ENCODE measurements at places on chromosomes 5 and 9.

GRCh38 chr5:140150201-140150600, 24.5 kb downstream of the IGIP start:
- DNase-seq: no peak

DNA sequence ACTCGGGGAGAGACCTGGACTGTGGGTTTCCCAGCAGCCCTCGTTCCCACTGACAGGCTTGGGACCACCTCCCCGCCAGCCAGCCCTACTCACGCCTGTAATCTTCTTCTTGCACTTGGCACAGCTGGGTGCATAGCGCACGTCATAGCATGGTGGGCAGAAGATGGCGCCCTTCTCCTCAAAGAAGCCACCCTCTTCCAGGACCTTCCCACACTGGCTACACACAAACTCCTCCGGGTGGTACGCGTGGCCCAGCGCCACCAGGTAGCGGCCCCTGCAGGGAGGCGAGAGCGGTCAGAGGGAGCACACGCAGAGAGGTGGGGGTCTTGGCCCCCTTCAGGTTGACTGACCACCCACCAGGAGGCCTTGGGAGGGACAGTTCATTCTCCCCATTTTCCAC, 9.4 kb downstream of the PDLIM7 start:
- DNase-seq: no peak

DNA sequence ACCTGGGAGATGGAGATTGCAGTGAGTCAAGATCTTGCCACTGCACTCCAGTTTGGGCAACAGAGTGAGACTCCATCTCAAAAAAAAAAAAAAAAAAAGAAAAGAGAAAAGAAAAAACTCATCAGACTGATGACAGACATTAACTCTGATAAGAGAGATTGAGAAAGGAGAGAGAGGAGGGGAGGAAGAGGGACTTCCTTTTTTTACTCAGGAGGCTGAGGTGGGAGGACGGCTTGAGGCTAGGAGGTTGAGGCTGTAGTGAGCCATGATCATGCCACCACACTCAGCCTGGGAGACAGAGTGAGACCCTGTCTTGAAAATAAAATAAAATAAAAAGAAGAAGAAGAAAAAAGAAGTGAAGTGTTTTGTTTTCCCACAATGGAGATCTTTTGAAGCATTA, 9.7 kb upstream of the MSMP start:
- no peak for DNase-seq

GRCh38 chr5:6383376-6383775, 5.0 kb upstream of the MED10 start:
- no peak for DNase-seq

DNA sequence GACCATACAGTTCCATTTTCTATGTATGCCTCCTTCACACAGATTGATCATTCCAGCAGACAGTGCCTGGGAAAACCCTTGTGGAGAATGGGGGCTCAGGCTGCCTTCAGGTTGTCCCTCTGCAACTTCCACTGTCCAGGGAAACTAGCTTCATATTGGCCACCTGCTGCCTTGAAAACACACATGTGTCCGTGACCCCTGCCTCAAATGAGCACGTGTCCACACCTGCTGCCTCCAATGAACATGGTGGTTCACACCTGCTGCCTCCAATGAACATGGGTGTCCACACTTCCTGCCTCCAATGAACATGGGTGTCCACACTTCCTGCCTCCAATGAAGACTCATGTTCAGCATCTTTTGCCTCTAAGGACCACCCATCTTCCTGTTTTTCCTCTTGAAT, 185.4 kb upstream of the ADCY2 start:
- DNase-seq: no peak

GRCh38 chr5:96854067-96854466, 22.2 kb upstream of the ERAP2 start:
- no peak for DNase-seq

- no peak for DNase-seq
These were observed 36.0 kb upstream of the SPATA31C2 start for GRCh38 chr9:88174324-88174723.
